ENCODE measurements at places on chromosomes 1 and 21. TPM values are rescaled to one million over a fixed set of nuclear protein-coding genes. Genes with fewer than 3 reads are reported as not detected.

The RGS7 gene
- 0.25 TPM for total RNA-seq

The SNAPIN gene
- total RNA-seq: 29.7 TPM

The CRB1 gene
- 0.55 TPM for total RNA-seq

The KLF17 gene
- 0.28 TPM for total RNA-seq

The AKR7A3 gene
- total RNA-seq: 0.74 TPM

The ZNF695 gene
- 1.4 TPM for total RNA-seq

The OR2M7 gene
- total RNA-seq: not detected

The TGFB2 gene
- 4.4 TPM for total RNA-seq

The KCNK2 gene
- 0.71 TPM for total RNA-seq

The CFHR4 gene
- not detected for total RNA-seq

The LCE1D gene
- not detected for total RNA-seq

The DNAJC6 gene
- total RNA-seq: 4.6 TPM

The CELA3B gene
- total RNA-seq: not detected

The DHX9 gene
- total RNA-seq: 129 TPM

The RGS16 gene
- total RNA-seq: 13.6 TPM

The NR5A2 gene
- total RNA-seq: 3.2 TPM

The ANXA9 gene
- 1.0 TPM for total RNA-seq

The KIFAP3 gene
- 48.4 TPM for total RNA-seq

The TMEM269 gene
- 0.09 TPM for total RNA-seq

The GIPC2 gene
- 2.5 TPM for total RNA-seq

The NOTCH2 gene
- total RNA-seq: 179 TPM

The IBA57 gene
- total RNA-seq: 21.4 TPM

The FCRL2 gene
- total RNA-seq: 0.46 TPM

The SPRR2F gene
- not detected for total RNA-seq

The ALDH9A1 gene
- total RNA-seq: 59.2 TPM

The KCNA10 gene
- total RNA-seq: not detected

The CHI3L1 gene
- total RNA-seq: 46.4 TPM

The CCDC27 gene
- total RNA-seq: not detected

The HAO2 gene
- not detected for total RNA-seq

The TCP10L gene
- 0.71 TPM for total RNA-seq

The CD2 gene
- total RNA-seq: 2.4 TPM

The CYP4A22 gene
- 0.18 TPM for total RNA-seq

The TCHHL1 gene
- total RNA-seq: not detected

The HEYL gene
- total RNA-seq: 14.3 TPM

The RXFP4 gene
- not detected for total RNA-seq

The CLCA1 gene
- total RNA-seq: 0.15 TPM

The TSPAN1 gene
- total RNA-seq: 45.3 TPM

The SELE gene
- total RNA-seq: 4.5 TPM

The COL8A2 gene
- 6.0 TPM for total RNA-seq

The SORT1 gene
- 135 TPM for total RNA-seq

The ADCY10 gene
- total RNA-seq: 0.09 TPM

The HTR1D gene
- not detected for total RNA-seq

The AMY2A gene
- 0.71 TPM for total RNA-seq

The NECTIN4 gene
- total RNA-seq: 12.5 TPM

The FMO4 gene
- total RNA-seq: 12.5 TPM

The DISP3 gene
- total RNA-seq: 0.18 TPM

The TNFRSF1B gene
- 79.0 TPM for total RNA-seq

The CRTC2 gene
- total RNA-seq: 48.7 TPM

The NBPF4 gene
- not detected for total RNA-seq

The STK40 gene
- 82.9 TPM for total RNA-seq

The S100A12 gene
- 31.7 TPM for total RNA-seq

The AQP10 gene
- 0.31 TPM for total RNA-seq

The COL6A2 gene
- total RNA-seq: 350 TPM

The TRMT13 gene
- 11.5 TPM for total RNA-seq

The CFHR2 gene
- total RNA-seq: 0.28 TPM

The GPR89A gene
- total RNA-seq: 31.1 TPM

The C4BPB gene
- 4.2 TPM for total RNA-seq

Measured in lung (tissue), 17 donors.